Right atrium auricular region (tissue), 2 donors: ENCODE measurements at places on chromosomes 3 and 15. TPM values are rescaled to one million over a fixed set of nuclear protein-coding genes. Genes with fewer than 3 reads are reported as not detected.

Gene AHSG
- not detected for total RNA-seq

- peak overlapping the region; percentile 97 for H3K27ac ChIP-seq
- H3K27me3 ChIP-seq, result no peaks in the 10 kb centered on the region
- H3K4me1 ChIP-seq, result no peaks in the 10 kb centered on the region
- peak; percentile 65 for DNase-seq
- no peaks in the 10 kb centered on the region for H3K36me3 ChIP-seq
- H3K4me3 ChIP-seq, result no peak overlapping the region
Measured at GRCh38 chr3:71066849-71067261, 516.7 kb downstream of the FOXP1 start.

Gene TMED3
- total RNA-seq, result 64.0 TPM

Gene TNIK
- 9.0 TPM for total RNA-seq

- no peaks in the 10 kb centered on the region for H3K4me1 ChIP-seq
- DNase-seq, result no peak
- H3K27ac ChIP-seq, result no peak overlapping the region
- peaks cover 48% of the 10 kb centered on the region for H3K36me3 ChIP-seq
- H3K27me3 ChIP-seq, result no peaks in the 10 kb centered on the region
Measured at GRCh38 chr3:53103397-53104296, 26.6 kb downstream of the RFT1 start.

GRCh38 chr15:75836959-75837334 is 6.3 kb upstream of the UBE2Q2 start:
- H3K36me3 ChIP-seq, result no peaks in the 10 kb centered on the region
- no peak overlapping the region for H3K4me3 ChIP-seq
- DNase-seq, result peak; percentile 72
- no peak overlapping the region for H3K27ac ChIP-seq
- no peaks in the 10 kb centered on the region for H3K27me3 ChIP-seq
- no peaks in the 10 kb centered on the region for H3K4me1 ChIP-seq

Gene CD276
- total RNA-seq, result 31.2 TPM

Gene IMPG2
- 0.15 TPM for total RNA-seq

Gene FBXL22
- total RNA-seq, result 13.8 TPM

GRCh38 chr3:25437953-25438352 is 9.9 kb downstream of the RARB start:
- no peak for DNase-seq
- no peak overlapping the region for H3K4me3 ChIP-seq
- no peaks in the 10 kb centered on the region for H3K36me3 ChIP-seq
- H3K4me1 ChIP-seq, result no peaks in the 10 kb centered on the region
- peak overlapping the region; percentile 94 for H3K27ac ChIP-seq
- H3K27me3 ChIP-seq, result no peaks in the 10 kb centered on the region

Gene CSPG5
- not detected for total RNA-seq

DNA sequence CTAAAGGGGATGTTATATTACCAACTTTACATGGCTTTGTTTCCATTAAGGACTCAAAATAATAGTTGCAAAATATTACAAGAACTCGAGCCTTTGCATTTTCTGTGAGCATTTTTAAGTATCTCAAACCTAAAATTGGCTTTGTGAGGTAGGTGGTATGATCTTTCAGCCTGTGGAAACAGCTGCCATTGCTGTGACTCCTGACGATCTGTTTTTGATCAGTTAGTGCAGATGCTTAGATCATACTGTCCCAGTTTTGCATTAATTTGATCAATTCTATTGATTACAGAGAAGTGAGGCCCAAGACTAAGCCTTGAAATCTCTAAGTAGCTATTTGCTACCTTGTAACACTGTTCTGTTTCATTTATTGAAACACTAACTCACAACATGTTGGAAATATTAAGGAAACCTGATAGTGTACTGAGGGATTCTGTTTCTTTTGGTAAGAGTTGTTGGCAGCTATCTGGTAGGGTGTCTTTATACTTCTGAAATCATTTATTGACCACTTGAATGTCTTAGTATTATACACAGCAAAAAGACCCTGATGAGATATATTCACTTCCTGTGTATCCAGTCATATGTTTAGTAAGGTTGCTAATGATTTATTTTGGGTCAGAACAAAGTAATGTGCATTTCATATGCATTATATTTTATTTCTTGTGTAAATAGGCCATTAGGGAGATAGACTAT is 14.8 kb downstream of the SKIL start:
- peaks cover 6% of the 10 kb centered on the region for H3K36me3 ChIP-seq
- H3K27ac ChIP-seq, result no peak overlapping the region
- DNase-seq, result no peak
- H3K27me3 ChIP-seq, result no peaks in the 10 kb centered on the region

GRCh38 chr3:55544219-55544618 is 57.1 kb upstream of the WNT5A start:
- no peak for DNase-seq
- H3K36me3 ChIP-seq, result no peaks in the 10 kb centered on the region

- no peaks in the 10 kb centered on the region for H3K4me1 ChIP-seq
- H3K4me3 ChIP-seq, result no peak overlapping the region
- H3K27ac ChIP-seq, result no peak overlapping the region
- no peaks in the 10 kb centered on the region for H3K27me3 ChIP-seq
- no peak for DNase-seq
- no peaks in the 10 kb centered on the region for H3K36me3 ChIP-seq
Measured at GRCh38 chr3:64388886-64389285, 163.6 kb upstream of the PRICKLE2 start.

DNA sequence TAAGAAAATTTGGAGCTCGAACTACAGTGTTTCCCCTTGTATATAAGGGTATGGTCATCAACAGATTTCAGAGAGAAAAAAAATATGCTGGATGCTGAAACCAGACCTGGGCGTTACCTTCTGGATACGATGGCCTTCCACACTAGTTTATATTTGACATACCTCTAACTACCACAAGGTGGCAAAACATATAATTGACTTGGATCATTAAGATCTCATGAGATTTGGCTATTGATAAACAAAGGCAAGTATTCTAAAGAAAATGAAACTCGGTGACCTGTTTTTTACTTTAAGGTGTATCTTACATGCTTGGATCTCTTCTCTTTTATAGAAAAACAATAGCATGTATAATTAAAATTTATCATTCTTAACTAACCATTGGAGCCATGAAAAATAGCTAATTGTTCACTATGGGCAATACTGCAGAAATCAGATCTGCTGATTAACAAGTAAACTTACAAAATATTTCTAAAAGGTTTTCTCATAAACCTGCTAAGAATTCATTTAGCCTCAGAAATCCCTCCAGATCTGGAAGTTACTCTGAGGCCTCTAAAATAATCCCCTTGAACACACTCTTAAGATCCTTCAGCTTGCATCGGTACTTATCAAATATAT is 300.6 kb upstream of the KCNH8 start:
- H3K4me3 ChIP-seq, result no peak overlapping the region
- DNase-seq, result no peak
- no peaks in the 10 kb centered on the region for H3K36me3 ChIP-seq
- H3K4me1 ChIP-seq, result no peaks in the 10 kb centered on the region
- H3K27me3 ChIP-seq, result no peaks in the 10 kb centered on the region
- no peak overlapping the region for H3K27ac ChIP-seq

Gene GHRL
- total RNA-seq, result not detected

Gene KCNMB3
- 1.6 TPM for total RNA-seq

Gene RHCG
- 0.43 TPM for total RNA-seq

Gene FAM107A
- 80.7 TPM for total RNA-seq

DNA sequence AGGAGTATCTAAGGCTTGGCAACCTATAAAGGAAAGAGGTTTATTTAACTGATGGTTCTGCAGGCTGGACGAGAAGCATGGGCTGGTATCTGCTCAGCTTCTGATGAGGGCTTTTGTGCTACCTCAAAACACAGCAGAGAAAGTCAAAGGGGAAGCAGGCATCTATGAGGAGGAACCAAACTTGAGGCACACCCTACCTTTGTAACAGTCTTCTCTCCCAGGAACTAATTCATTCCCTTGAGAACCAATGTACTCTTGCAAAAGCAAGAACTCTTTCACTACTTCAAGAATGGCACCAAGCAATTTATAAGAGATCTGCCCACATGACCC is 109.0 kb downstream of the CGGBP1 start:
- H3K27ac ChIP-seq, result no peak overlapping the region
- no peaks in the 10 kb centered on the region for H3K27me3 ChIP-seq
- no peaks in the 10 kb centered on the region for H3K36me3 ChIP-seq

DNA sequence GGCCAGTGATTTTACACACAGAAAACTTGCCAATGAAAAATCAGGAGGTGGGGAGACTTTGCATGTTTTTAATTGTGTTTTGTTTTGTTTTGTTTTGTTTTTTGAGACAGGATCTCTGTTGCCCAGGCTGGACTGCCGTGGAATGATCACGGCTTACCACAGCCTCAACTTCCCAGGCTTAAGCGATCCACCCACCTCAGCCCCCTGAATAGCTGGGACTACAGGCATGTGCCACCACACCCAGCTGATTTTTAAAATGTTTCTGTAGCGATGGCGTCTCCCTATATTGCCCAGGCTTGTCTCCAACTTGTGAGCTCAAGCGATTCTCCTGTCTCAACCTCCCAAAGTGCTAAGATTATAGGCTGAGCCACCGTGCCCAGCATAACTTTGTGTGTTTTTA is 46.0 kb downstream of the MEIS2 start:
- H3K4me3 ChIP-seq, result no peak overlapping the region
- H3K36me3 ChIP-seq, result no peaks in the 10 kb centered on the region
- no peak overlapping the region for H3K27ac ChIP-seq
- peaks cover 41% of the 10 kb centered on the region for H3K4me1 ChIP-seq
- H3K27me3 ChIP-seq, result no peaks in the 10 kb centered on the region

- no peak overlapping the region for H3K27ac ChIP-seq
- H3K27me3 ChIP-seq, result no peaks in the 10 kb centered on the region
- H3K4me1 ChIP-seq, result no peaks in the 10 kb centered on the region
- no peaks in the 10 kb centered on the region for H3K36me3 ChIP-seq
- H3K4me3 ChIP-seq, result no peak overlapping the region
Measured at GRCh38 chr3:36219398-36219797, 160.9 kb upstream of the STAC start.

- no peaks in the 10 kb centered on the region for H3K27me3 ChIP-seq
- DNase-seq, result no peak
- H3K4me1 ChIP-seq, result no peaks in the 10 kb centered on the region
Measured at GRCh38 chr15:101362986-101363566, 68.0 kb upstream of the SNRPA1 start.

DNA sequence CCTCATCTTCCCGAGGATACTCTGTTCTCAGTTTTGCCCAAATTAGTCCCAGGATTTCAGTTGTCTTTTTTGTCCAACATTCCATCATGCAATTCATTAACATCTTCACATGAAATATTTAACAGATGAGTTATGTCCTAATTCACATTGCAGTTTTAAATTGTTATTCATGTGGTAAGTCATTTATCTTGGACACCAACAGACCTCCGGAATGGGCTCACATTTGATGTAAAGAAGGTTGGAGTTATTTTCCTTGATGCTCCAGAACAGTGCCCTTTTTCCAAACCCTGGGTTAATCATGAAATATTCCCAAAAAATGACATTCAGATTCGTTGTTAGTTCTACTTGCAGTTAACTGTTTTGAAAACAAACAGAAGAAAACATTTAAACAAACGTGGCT is 32.8 kb upstream of the LRTM1 start:
- no peak overlapping the region for H3K27ac ChIP-seq
- no peaks in the 10 kb centered on the region for H3K36me3 ChIP-seq
- no peak for DNase-seq
- no peak overlapping the region for H3K4me3 ChIP-seq

DNA sequence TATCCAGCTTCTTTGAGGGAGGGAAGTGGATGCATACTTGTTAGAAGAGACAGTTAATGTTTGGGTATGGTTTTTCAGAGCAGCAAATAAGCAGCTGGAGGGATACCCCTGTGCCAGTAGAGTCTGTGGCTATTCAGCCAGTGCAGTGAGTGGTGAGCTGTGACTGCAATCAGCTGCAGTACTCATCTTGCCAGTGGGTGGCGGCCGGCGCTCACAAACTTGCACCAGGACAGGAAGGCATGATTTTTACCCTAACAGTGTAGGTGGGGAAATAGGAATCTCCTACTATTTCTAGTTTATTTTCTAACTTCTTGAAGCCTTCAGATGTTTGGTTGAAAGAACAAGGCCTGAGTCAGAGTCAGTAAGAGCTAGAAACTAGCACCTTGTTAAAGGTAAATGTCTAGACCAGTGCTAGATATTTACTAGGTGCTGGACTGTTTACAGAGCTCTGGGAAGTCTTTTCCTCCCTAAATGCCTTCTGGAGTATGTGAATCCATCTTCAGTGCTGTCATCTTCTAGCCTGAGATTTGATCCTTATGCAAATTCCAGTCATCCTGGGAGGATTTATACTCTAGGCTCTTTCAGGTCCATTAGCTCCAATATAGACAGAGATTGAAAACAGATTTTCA is 23.6 kb downstream of the TIMP4 start:
- H3K27me3 ChIP-seq, result no peaks in the 10 kb centered on the region
- H3K4me1 ChIP-seq, result no peaks in the 10 kb centered on the region
- no peak overlapping the region for H3K4me3 ChIP-seq
- H3K27ac ChIP-seq, result no peak overlapping the region
- H3K36me3 ChIP-seq, result no peaks in the 10 kb centered on the region

DNA sequence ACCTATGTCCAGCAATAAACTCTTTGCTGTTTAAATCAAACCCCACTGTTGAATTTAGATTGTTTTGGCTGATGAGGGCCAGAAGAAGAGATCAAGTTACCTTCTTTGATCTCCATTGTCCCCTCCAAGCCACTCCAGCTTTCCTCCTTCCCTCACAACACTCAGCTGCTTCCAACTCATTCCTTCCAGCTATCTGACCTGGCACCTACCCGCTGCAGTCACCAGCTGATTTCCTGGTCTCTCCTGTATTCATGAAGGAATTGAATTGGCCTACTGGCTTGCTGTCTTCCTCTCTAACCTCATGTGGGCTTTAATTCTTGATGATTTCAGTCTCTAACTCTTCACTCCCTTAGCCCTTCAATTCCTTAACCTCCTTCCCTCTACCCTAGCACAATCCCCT is 40.8 kb upstream of the ABHD17C start:
- H3K27me3 ChIP-seq, result no peaks in the 10 kb centered on the region
- H3K27ac ChIP-seq, result no peak overlapping the region
- no peaks in the 10 kb centered on the region for H3K4me1 ChIP-seq

GRCh38 chr3:45560281-45560971 is 34.1 kb upstream of the LIMD1 start:
- no peaks in the 10 kb centered on the region for H3K36me3 ChIP-seq
- H3K4me1 ChIP-seq, result peaks cover 36% of the 10 kb centered on the region
- no peaks in the 10 kb centered on the region for H3K27me3 ChIP-seq

GRCh38 chr3:101042996-101043686 is 49.9 kb upstream of the ABI3BP start:
- H3K27ac ChIP-seq, result no peak overlapping the region
- H3K4me1 ChIP-seq, result no peaks in the 10 kb centered on the region
- H3K36me3 ChIP-seq, result no peaks in the 10 kb centered on the region
- no peak overlapping the region for H3K4me3 ChIP-seq
- H3K27me3 ChIP-seq, result no peaks in the 10 kb centered on the region
- no peak for DNase-seq

GRCh38 chr15:97072545-97072944 is 742.0 kb downstream of the NR2F2 start:
- no peaks in the 10 kb centered on the region for H3K4me1 ChIP-seq
- H3K4me3 ChIP-seq, result no peak overlapping the region
- H3K36me3 ChIP-seq, result no peaks in the 10 kb centered on the region
- no peak for DNase-seq
- H3K27ac ChIP-seq, result no peak overlapping the region

- no peak for DNase-seq
- H3K4me3 ChIP-seq, result no peak overlapping the region
- H3K27me3 ChIP-seq, result no peaks in the 10 kb centered on the region
- no peak overlapping the region for H3K27ac ChIP-seq
- H3K36me3 ChIP-seq, result no peaks in the 10 kb centered on the region
Measured at GRCh38 chr3:96996009-96996408, 181.6 kb downstream of the EPHA6 start.

- no peaks in the 10 kb centered on the region for H3K36me3 ChIP-seq
- no peak overlapping the region for H3K4me3 ChIP-seq
- H3K27me3 ChIP-seq, result no peaks in the 10 kb centered on the region
- no peak overlapping the region for H3K27ac ChIP-seq
- H3K4me1 ChIP-seq, result no peaks in the 10 kb centered on the region
Measured at GRCh38 chr3:167843481-167843880, 108.0 kb downstream of the SERPINI1 start.
